ENCODE measurements at places on chromosomes 5 and 9.

DNA sequence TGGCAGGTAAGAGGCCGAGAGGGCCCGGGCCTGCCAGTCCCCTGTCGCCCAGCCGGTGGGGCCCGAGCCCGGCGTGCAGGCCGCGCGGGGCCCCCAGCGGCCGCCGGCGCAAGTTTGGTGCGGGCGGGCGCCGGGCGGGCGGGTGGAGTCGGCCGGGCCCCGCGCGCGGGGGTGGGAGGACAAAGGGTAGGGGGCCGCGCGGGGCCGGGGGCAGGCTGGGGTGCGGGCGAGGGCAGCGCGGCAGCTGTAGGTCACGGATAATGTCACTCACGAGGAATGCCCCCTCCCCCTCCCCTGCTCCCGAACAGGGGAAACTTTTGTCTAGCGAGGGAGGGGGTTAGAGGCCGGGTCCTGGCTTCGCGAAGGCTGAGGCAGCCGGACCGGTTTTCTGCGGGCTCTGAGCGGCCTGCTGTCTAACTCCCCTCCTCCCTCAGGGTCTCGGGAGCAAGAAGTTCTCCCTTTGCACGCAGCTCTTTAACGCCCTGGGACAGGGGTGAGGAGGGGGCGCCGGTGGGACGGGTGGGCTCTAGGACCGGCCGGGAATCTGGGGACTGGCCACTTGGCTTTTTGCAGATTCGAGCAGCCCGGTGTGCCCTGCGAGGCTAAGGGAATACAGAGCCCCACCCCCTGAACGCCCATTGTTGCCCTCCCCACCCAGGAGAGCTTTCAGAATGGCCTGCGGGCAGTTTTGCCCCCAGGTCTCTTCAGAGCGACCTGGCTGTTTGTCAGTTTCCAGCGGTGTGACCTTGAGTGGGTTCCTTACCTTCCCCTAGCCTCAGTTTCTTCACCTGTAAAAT, 21.3 kb upstream of the NDST1 start:
- peak; percentile 90 for DNase-seq

GRCh38 chr9:35423499-35423898, 66.4 kb upstream of the RUSC2 start:
- DNase-seq = peak; percentile 8

GRCh38 chr5:13624283-13625074, 320.0 kb downstream of the DNAH5 start:
- no peak for DNase-seq

DNA sequence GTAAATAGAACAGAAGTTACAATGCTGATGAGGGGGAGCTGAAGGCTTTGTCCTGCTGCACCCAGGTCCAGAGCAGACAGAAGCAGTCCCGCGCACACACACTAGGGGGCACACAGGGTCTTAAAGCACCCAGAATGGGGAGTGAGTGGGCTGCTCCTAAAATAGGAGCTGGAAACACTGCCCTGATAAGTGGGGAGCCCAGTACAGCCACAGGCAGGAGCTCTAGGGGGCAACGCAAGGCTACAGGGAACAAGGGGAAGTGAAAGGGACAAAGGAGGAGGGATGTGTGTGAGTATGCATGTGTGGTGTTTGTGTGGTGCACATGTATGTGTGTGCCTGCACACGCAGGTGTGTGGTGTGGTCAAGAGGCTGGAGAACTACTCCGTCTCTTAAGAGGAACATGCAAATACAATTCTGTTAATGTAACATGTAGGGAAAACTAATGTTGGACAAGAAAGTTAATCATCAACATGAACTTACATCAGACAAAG, 191.5 kb downstream of the ROR2 start:
- DNase-seq = peak; percentile 74

GRCh38 chr9:95379630-95380029, 62.1 kb upstream of the FANCC start:
- DNase-seq = no peak

DNA sequence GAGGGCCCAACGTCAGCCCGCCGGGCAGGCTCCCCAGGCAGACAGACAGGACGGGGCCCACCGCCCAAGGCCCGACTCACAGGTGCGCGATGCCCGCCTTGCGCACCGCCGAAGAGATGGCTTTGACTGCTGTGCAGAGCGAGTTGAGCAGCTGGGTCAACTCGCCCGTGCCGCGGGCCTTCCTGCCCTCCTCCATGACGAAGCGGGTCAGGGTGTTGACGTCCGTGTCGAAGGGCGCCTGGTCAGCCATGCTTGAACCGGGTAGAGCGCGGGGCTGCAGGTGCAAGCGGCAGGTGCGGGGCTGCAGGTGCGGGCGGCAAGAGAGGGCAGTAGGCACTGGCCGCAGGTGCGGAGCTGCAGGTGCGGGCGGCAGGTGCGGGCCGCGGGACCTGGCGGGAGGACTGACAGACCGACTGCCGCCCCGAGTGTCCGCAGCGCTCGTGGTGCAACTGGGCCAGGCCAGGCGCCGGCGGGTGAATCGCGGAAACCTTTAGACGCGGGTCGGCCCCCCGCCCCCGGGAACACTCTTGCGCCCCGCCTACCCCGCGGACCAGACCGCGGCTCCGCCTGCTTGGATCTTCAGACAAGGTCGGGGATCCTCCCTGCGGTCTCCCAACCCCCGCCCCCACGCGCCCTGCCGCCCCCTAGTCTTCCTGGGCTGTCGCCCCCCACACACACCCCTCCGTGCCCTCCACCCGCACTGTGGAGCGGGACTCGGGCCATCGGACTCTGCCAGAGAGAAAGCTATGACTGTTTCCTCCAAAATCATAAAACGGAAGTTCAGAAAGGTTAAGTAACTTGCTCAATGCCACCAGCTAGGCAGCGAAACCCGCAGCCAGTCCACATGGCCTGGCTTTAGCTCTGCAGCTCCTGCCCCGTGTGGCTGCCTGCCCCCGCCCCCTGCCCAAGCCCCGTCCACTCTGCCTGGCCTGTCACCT, at the start of gene FBP1:
Gene FBP1 (minus strand): TSS at position 458 of the 938 bp plus-strand sequence. CDS start 208 bp downstream, at position 250.
- DNase-seq = peak; percentile 44

GRCh38 chr5:68734781-68735180, 359.0 kb upstream of the SLC30A5 start:
- no peak for DNase-seq

DNA sequence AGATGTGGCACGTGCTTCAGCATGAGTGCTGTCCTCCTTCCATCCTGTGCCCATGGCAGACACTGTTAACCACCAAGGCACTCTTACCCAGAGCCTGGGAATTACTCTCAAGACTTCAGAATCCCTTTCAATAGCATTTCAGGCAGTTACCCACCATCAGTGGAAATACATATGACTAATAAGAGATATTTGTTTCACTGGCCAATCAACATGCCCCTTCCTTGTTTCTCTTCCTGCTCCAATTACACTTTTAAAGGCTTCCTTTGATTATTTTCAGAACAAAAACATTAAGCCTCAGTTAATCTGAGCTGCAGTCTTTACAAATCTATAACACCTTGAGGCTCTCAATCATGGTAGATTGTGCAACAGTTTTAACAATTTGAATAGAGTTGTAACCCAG, 70.8 kb downstream of the PRELID2 start:
- DNase-seq = no peak

DNA sequence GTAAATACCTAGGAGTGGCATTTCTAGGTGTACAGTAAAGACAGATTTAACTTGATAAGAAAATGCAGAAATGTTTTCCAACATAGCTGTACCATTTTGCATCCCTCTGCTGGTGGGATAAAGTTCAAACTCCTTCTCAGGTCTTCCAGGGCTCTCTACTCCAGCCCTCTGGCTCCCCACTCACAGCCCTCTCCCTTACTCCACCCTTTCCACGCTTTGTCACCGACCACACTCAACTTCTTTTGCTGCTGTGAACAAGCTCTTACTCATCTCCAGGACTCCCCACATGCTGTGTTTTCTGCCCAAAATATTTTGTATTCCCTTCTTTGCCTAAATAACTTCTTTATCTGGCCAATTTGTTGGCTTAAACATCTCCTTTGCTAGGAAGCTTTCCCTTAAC, 90.6 kb upstream of the OSMR start:
- no peak for DNase-seq

GRCh38 chr9:15248081-15248480, 58.9 kb downstream of the TTC39B start:
- no peak for DNase-seq

DNA sequence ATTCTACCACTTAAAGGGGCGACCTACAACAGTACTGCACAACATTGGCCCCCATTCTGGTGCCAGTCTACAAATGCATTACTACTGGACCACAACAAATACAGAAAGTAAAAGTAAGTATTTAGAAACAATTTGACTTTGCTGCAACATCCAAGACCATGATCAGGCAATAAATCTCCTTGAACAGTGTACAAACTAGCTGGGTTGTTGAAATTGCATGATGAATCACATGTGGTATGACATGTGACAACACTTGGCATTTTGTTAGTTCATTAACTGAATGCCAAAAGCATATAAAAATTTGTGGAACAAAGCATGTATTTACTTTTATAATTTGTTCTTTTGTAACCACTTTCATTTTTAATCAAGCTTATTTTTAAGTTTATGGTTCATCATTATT, 270.5 kb downstream of the NFIB start:
- DNase-seq = no peak

DNA sequence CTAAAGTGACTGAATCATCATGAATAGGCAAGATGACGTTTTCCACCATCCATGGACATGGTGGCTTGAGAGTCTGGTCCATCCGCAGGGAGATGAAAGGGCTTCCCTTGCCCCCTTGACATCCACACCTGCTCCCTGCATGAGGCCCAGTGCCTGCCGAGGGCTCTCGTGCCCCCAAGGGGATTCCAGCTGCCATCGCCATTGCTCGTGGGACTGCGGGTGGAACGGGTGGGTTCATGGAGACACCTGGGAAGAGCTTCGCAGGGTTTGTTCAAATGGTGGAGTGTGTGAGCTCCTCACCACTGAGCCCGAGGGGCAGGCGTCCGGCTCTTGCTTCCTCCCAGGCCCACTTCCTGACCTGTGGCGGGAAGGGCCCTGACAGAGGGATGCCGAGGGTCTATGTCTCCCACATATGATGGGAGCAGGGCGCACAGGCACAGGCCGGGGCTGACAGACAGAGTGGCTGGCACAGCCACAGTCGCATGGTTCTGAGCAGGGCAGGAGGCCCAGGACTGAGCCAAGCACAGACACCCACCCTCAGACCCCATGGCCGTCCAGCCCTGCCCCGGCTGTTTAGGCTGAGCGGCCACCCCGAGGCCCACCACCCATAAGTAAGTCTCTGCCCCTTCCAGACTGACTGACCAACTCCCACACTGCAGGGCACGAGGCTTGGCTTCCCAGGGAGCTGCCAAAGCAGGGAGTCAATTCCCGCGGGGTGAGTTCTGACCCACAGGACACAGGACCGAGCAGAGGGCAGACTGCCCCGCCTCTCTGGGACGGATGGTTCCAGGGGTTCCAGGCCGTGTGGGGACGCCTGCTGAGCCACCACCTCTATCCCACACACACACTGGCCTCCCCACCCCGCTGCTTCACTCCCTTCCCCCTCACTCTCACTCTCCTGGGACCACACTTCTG, 70.0 kb upstream of the PPP1R26 start:
- DNase-seq = no peak

GRCh38 chr9:75132244-75132643, 43.9 kb downstream of the OSTF1 start:
- no peak for DNase-seq

GRCh38 chr9:24044576-24044975, 218.5 kb upstream of the ELAVL2 start:
- no peak for DNase-seq

DNA sequence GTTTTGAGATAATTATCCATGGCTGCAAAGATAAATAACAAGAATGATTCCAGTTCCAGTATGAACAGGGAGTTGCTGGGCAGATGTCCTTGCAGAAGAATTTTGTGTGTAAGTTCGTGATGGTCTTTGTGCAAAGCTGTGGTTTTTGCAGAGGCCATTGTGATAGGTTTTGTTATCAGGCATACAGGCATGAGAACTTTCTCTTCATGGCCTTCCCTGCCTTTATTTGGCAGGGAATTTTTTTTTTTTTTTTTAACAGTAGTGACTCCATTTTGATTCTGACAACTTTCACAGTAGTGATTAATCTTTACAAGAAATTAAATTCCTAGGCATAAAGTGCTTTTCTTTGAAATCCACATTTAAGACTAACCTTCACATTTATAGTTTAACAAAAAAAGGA, 1999.5 kb upstream of the CDH6 start:
- DNase-seq = no peak

DNA sequence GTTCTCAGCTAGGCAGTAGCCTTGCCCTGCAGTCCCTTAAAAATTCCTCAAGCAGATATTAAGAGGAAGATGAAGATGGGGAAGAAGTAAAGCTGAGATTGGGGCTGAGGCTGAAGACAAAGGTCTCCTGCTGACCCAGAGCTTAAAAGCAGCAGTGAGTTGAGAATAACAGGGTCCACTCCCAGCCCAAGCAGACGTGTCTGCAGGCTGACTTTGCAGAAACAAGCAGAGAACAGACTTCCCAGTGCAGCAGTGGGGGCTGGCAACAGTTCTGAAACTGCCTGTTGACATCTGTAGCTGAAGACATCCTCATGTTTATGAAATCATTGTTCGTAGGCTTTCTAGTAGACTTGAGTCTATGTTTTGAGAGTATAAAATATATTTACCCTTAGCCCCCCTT, 1.1 kb downstream of the CTXN3 start:
- DNase-seq = peak; percentile 69
